ENCODE measurements at places on chromosomes 7 and 10.

DNA sequence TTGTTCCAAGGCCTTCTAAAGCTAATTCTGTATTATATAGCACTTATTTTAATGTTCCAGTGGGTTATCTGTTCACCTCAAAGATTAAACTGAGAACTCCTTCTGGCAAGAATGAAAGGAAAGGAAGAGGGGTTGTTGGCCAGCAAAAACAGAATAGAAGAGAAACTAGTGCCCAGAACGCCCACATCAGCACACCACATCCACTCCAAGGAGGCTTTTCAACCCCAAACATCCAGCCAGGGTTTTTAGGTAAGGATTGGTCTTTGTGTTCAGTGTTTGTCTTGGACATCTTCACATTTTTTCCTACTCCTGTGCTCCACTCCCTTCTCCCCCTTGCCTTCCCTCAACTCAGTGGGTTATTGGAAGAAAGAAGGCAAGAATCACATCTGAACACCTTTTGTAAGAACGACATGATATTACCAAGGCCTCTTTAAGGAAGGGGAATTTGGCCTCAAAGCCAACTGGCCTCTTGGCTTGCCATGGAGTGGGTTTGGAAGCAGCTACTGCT, 55.8 kb downstream of the BICC1 start:
- no peak for DNase-seq

DNA sequence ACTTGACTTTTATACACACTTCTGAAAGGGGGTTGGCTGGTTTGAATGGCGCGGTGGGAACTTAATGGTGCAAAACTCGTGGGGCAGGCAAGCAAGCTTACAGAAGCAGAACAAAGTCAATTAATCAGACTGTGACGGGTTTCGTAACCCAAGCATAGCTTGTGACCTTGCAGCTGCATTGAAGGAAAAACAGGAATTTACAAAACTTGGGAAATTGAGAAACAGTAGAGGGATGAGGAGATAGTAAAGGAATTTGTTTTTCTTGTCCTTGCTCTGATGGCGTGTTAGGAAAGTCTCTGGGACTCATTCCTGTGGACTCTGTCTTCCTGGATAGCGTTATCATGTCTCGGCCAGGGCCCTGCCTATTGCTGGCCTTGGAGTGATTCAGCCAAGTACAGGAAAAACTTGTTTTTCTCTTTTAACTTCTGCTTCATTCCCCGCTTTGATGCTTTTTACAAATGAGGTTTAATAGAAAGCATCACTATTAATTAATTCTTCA, 220.0 kb upstream of the KCND2 start:
- peak; percentile 73 for DNase-seq

GRCh38 chr10:6349846-6350535, 147.3 kb downstream of the PFKFB3 start:
- no peak for DNase-seq

DNA sequence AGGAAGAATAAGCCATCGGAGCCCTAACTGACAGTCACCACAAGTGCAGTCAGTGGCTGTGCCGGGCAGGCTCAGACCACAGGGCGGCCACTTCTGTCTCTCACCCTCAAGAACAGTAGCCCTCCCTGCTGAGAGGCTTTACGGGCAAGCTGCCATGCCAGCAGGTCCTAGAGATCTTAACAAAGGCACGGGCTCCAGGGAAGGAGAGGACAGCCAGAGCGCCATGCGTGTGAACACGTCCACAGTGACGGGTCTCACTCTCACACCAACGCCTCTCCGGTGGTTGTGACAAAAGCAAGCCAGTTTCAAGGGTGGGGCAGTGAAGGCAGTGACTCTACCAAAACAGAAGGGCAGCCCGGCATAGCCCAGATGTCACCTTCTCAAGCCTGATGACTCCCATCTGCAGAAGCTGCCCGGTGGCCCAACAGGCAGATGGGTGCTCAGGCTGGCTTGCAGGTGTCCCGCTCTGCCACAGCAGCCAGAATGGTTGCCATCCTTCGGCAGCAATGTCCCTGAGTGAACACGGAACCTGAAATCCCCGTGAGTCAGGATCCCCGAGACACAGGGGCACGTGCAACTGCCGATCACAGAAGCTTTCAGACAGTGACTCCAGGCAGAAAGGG, 102.0 kb downstream of the FAM53B start:
- no peak for DNase-seq

GRCh38 chr10:16776896-16777295, 40.3 kb downstream of the RSU1 start:
- DNase-seq, result no peak

GRCh38 chr7:101977249-101977648, 159.8 kb downstream of the CUX1 start:
- DNase-seq, result no peak

- peak; percentile 84 for DNase-seq
These were observed 22.3 kb downstream of the ADAMTS14 start for GRCh38 chr10:70694418-70695141.

DNA sequence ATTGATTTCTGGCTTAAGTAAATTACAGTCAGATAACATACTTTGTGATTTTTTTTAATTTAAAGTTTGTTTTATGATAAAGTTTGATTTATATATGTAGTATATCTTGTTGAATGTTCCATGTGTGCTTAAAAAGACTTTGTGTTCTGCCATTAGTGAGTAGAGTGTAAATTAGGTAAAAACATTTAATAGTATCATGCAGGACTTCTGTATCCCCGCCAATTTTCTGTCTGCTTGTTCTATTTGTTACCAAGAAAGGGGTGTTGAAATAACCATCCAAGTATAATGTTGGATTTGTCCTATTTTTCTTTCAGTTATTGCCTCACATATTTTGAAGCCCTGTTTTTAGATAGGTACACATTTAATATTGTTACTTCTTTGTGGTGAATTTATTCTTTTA, 172.1 kb downstream of the CAMK1D start:
- DNase-seq, result no peak

DNA sequence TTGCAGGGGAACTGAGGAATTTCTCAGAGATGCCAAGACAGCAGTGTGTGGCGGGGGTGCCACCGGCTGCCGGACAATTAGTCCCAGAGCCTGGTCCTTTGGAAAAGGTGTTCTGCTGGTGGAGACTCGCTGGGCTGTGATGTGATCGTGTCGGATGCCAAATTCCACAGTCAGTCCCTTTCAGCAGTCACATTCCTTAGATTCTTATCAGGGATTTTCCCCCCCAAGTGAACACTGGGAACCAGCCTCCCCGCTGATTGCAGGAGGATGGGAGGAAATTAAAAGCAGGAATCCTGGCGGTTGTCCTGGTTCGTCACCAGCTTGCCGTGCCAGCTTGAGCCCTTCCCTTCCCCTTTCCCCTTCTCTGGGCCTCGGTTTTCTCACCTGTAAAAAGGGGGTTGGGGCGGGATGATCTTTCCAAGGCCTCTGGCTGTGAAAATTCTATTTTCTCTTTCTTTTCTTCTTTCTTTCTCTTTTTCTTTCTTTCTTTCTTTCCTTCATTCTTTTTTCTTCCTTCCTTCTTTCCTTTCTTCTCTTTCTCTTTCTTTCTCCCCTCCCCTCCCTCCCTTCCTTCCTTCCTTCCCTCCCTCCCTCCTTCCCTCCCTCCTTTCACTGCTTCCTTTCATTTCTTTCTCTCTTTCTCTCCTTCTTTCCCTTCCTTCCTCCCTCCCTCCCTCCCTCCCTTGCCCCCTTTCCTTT, 39.6 kb downstream of the COL26A1 start:
- DNase-seq, result peak; percentile 60

DNA sequence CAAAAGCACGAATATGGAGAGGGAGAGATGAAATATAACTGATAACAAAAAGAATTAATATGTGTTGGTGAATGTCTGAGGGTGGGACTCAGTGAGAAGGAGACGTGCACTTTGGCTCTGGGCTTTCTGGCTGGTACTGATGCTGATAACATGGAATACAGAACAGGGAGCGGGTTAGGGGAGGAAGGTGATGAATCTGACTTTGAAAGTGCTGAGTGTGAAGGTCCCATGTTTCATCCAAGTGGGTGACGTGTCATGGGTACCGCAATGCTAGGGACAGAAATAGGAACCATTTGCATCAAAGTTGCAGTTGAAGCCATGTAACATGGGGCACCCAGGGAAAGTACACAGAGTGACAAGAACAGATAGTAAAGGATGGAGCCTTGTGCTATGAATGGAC, 236.6 kb upstream of the MYO3A start:
- DNase-seq, result no peak

- DNase-seq, result no peak
These were observed 787 bp downstream of the MAGI2 start for GRCh38 chr7:79452495-79453265.

DNA sequence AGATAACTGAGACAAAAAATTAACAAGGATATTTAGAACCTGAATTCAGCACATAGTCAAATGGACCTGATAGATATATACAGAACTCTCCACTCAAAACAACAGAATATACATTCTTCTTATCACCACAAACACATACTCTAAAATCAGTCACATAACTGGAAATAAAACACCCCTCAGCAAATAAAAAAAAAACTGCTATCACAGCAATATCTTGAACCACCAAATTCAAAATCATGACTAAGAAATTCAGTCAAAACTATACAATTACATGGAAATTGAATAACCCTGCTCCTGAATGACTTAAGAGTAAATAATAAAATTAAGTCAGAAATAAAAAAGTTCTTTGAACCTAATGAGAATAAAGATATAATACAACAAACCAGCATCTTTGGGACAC, 30.0 kb upstream of the ZNF722 start:
- DNase-seq, result no peak

DNA sequence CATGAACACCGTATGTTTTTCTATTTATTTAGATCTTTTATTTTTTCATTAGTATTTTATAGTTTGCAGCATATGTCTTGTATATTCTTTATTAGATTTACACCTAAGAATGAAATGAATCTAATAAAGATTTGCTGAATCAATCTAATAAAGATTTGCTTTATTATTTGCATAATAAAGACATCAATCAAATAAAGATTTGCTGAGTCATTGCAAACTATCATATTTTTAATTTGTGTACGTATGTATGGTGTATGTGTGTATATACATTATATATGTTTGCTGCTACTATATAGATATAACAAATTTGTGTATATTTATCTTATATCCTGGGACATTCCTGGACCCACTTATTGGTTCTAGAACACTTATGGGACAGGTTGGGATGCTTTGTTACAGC, 147.5 kb downstream of the PTN start:
- DNase-seq, result no peak

- peak; percentile 35 for DNase-seq
These were observed 66.0 kb downstream of the SUGCT start for GRCh38 chr7:40200791-40201190.

- DNase-seq, result no peak
These were observed 6.0 kb upstream of the LIPA start for GRCh38 chr10:89257581-89257980.

DNA sequence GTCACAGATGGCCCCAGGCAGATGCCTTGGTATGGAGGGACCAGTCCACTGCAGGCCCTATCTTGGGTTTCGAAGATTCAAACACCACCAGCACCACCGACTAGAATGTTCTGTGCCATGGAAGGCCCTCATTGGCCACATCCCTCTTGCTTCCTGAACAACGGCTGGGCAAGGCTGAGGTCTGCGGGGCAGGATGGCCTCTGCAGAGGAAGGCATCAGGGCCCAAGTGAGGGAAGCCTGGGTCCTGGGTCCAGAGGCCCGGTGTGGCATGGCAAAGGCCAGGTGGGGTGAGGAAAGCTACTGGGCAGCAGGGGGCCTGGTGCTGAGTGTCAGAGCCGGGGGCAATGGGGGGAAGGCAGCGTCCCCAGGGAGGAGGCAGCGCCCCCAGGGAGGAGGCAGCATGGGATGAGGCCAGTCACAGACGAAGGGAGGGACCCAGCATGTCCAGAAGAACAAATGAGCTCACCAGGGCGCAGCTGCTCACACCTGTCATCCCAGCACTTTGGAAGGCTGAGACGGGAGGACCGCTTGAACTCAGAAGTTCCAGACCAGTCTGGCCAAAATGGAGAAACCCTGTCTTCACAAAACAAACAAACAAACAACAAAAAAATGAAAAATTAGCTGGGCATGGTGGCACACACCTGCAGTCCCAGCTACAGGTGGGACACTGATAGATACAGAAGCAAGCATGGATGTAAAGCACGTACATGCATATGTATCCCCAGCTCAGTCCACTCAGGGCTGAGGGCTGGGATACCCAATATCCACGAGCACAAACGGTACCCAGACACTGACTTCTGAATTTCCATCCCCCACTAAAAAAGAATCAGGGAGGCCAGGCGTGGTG, 64.4 kb downstream of the PROSER2 start:
- DNase-seq, result no peak

DNA sequence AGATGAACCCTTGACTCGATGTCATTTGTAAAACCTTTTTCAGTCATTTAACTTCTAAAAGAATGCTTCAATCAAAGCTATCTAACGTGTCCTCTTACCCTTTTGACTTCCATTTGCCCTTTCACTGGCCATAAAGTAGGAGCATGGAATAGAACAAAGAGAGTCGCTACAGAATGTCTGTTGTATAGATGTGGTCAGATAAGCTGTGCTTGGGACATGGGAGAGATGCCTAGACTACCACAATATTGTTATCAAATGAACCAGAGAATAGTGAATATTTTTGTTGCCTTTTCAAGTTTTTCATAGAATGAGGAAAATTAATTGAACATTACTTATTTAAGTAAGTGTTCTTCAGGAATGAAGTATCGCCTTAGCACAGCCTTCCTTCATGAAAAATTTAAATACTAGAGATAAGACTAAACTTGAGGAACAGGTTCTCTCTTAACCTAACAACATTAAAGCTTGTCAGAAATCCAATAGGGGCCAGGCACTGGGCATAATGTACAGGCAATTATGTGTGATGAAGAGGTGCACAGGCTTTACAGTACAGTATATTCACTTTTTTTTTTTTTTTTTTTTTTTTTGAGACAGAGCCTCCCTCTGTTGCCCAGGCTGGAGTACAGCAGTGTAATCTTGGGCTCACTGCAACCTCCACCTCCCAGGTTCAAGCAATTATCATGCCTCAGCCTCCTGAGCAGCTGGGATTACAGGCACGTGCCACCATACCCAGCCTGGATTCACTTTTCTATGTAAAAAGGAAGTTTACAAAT, 7.5 kb upstream of the KMT2E start:
- DNase-seq, result no peak

- no peak for DNase-seq
These were observed 32.3 kb downstream of the PALD1 start for GRCh38 chr10:70510904-70511303.

GRCh38 chr7:10100572-10100971, 873.1 kb upstream of the PHF14 start:
- no peak for DNase-seq

DNA sequence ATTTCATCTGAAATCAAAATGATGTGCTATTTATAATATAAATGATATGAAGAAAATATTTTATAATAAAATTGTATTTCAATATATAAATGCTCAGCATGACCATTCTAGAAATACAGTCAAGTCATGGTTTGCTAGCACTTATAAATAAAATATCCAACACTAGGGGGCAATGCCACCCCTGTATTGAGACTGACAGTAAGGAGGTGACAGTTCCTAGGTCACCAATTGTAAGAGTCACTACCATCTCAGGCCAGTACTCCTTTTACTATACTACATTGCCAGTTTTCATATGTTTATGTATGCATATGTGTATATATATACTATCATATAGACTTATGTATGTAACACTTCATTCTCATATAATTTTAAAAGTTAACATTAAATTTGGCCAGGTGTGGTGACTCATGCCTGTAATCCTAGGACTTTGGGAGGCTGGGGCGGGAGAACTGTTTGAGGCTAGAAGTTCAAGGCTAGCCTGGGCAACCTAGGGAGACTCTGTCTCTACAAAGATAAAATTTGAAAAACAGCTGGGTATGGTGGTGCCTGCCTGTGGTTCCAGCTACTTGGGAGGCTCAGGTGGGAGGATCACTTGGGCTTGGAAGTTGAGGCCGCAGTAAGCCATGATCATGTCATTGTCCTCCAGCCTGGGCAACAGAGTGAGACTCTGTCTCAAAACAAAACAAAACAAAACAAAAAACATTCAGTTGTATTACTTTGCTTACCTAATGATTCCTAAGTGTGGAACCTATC, 2.4 kb upstream of the CNOT4 start:
- DNase-seq, result no peak
